Kidney (tissue), 22 donors: ENCODE measurements at places on chromosomes 5 and 9.
A peak's percentile ranks its signal among the peaks of the same experiment; 100 is the strongest.

DNA sequence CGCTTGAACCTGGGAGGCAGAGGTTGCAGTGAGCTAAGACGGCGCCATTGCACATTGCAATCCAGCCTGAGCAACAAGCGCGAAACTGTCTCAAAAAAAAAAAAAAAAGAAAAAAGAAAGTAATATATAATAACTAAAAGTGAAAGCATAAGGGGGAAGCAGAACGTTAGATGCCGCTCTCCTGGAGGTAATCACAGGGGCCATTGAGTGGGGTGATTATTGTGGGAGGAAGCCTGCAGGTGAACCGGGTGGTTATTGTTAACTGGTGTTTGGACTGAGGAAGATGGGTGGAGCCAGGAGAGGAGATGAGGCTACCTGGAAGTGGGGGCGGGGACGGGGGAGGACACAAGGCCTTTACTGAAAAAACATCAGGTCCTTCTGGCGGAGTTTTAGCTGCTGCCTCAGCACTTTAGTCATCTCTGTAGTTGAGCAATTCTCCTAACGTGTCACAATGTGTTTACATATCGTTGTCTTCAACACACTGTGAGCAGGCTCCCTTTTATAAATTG, 5.3 kb upstream of the TJP2 start:
- no peak for DNase-seq

DNA sequence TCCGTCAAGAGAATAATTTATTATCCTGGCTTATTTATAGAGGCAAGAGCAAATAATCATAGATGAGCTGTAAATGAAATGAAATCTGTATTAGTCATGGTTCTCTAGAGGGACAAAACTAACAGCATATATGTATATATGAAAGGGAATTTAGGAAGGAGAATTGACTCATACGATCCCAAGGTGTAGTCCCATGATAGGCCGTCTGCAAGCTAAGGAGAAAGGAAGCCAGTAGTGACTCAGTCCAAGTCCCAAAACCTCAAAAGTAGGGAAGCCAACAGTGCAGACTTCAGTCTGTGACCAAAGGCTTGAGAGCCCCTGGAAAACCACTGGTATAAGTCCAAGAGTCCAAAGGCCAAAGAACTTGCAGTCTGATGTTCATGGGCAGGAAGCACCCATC, 515.9 kb upstream of the CYLC2 start:
- no peak for DNase-seq

DNA sequence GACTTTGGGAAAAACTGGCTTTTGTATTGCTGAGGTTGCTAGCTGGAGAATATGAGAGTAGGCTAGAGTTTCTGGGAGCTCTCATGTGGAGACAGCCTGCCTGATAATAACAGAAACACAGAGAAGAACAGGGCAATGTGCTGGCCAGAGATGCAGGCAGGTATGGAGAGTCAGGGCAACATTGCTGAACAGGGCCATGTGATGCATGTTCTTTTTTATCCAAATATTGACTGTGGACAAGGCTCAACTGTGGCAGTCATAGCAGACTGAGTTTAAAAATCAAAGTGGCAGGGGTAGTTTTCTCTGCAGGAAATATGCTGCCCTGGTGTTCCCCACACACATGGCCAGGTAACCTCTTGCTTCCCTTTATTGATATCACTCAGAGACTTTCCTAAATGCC, 381.1 kb downstream of the RASEF start:
- no peak for DNase-seq

GRCh38 chr5:67581203-67581602, 384.6 kb upstream of the CD180 start:
- DNase-seq: no peak

DNA sequence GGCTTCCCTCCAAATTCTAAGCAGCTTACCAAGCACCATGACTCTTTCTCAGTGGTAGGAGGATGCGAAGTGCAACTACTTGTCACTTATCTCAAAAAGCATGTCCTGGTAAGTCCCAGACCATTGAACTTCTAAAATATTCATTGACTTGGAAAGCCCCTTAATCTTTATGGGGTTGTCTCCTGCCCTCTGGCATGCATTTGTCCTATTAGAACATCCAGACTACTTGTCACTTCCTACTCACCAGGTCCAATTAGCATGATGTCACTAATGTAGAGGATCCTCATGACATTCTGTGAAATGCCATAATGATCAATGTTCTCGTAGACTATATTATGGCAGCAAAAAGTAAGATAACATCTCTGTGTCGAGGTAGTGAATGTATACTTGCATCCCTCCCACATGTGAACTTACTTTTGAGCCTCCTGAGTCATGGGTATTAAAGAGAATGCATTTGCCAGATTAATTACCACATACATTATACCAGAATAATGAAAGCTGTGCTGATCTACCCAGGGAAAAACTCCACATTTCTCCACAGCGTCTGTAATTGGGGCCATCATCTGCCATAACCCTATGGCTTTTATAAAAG, 63.5 kb upstream of the RAD23B start:
- DNase-seq: no peak

GRCh38 chr9:107386396-107386795, 103.2 kb downstream of the KLF4 start:
- DNase-seq: no peak

DNA sequence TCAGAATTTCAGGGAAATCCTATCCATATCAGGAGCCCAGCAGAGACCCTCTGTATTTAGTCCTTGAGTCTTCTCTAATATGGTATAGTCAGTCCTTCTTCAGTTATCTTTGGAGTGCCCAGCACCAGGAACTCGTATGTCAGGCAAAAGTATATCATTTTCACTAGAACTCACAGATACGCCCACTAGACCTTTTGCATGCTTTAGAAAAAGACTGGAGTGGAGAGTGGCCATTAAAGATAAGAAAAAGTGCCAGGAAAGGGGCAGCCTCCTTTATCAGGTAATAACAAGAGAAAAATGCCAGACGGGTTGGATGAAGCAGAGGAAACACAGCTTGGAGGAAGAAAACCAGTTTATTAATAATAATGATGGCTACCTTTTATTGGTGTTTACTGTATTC, 63.5 kb downstream of the GPR21 start:
- DNase-seq: no peak

GRCh38 chr5:124951661-124952060, 205.2 kb upstream of the ZNF608 start:
- DNase-seq: no peak

DNA sequence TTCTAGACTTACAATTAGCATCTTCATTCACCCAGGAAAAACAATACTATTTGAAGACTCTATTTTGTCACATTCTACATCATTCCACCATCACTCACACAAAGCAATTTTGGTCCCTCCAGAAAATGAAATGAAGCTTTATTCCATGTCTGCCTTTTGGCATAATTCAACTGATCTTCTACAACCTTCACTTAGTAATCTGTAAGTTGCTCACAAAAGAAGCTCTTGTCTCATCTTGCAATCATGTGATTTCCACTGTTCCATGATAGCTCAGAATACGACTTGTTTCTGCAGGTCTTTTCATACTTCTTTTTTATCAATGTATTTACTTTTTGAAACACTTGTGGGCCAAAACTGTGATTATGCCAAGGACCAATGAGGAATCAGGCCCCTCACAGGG, 261.9 kb upstream of the NR4A3 start:
- DNase-seq: no peak

DNA sequence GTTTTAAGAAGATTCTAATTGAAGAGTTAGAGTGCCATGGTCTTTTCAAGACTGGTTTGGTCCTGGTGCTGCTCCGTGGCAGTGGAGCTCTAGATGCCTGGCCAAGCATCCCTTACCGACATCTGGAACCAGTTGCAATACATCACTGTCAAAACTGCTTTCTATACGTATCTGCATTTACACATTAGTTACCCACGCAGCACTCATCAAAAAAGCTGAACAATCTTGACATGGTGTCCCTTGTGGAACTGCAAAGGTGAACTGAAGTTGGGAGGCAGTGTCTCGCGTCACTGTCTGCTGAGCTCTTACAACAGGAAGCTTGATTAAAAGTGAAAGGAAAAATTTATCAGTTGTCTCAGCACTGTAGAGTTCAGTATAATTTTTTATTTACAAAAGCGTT, 82.6 kb downstream of the PBX3 start:
- peak; percentile 34 for DNase-seq

DNA sequence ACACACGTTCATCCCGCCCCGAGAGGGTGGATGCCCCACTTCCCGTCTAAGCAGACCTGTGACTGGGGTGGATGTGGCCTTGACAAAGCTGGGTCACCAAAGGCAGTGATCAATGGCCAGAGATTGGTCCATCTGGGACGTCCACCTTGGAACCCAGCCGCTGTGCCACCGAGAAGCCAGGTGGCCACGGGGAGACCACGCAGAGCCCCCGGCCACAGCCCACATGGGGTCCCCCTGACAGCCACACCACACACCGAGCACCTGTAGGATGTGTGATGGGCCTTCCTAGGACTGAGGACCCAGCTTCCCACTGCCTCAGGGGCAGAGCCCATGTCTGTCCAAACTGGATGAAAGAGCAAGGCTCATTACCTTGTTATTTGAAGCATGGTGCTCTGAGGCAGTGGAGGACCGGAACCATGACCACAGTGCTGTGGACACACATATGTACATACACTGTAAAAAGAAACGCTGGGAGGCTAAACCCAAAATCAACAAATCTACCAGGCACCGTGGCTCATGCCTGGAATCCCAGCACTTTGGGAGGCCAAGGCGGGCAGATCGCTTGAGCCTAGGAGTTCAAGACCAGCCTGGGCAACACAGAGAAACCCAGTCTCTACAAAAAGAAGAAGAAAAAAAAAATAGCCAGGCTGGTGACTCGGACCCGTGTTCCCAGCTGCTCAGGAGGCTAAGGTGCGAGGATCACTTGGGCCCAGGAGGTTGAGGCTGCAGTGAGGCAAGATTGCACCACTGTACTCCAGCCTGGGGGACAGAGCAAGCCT, 50.1 kb downstream of the MRPL36 start:
- no peak for DNase-seq

- peak; percentile 26 for DNase-seq
Observed at GRCh38 chr5:141094481-141095262, at the start of gene PCDHB2. PCDHB2 (plus strand) TSS chr5:141094615; CDS start chr5:141094791, 176 bp downstream.

DNA sequence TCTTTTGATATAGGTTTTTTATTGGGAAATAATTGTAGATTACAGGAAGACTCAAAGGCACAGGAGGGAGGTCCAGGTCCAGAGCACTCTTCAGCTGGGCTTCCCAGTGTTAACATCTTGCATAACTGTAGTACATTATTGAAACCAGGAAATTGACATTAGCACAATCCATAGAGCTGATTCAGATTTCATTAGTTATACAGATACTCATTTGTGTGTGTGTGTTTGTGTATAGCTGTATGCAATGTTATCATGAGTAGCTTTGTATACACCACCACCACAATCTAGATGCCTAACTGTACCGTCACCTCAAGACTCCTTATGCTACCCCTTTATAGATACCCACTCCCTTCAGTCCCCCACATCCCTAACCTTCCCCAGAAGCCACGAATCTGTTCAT, 47.9 kb downstream of the SLC36A1 start:
- DNase-seq: no peak

- no peak for DNase-seq
Observed at GRCh38 chr5:72661405-72661804, 154.2 kb upstream of the ZNF366 start.

- no peak for DNase-seq
Observed at GRCh38 chr5:29016067-29016466, 1977.7 kb upstream of the CDH9 start.

DNA sequence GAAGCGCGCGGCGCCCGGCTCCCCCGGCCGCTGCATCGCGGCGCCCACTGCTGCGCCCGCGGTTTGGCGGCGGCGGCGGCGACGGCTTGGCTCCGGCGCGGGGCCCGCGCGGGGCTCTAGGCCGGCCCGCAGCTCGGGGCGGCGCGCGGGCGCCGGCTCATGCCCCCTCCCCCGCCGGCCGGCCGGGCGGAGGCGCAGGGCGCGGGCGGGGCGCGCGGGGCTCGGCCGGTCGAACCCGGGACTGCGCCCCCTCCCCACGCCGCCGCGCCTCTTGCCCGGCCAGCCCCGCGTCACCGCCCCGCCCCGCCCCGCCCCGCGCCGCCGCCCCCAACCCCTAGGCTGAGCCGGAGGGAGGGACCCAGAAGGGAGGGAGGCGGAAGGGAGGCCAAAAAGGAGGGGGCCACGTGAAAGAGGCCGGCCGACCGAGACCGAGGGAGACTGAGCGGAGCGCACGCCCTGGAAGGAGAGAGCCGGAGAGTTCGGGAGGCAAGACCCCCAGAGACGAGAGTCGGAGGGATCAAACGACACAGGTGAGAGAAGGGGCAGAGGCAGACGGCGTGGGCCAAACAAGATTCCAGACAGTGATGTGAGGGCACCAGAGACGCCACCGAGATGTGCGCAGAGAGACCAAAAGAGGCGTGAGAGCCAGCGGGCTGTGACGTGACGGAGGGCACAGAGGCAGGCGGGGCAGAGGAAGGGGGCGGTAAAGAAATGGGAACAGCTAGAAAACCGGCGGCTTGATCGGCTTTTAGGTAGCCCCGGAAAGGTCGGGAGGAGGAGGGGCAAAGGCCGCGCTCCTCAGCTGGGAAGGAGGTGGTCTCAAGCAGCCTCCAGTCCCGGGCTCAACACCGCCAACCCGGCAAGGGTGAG, at the start of gene BARX1:
Gene BARX1, minus strand, starts transcription at position 245 of the 870 bp plus-strand sequence. Its CDS starts 209 bp downstream, at position 36.
- peak; percentile 47 for DNase-seq

GRCh38 chr5:78984439-78985115, 533 bp downstream of the ARSB start:
- DNase-seq: peak; percentile 96

GRCh38 chr5:44935262-44935661, 126.5 kb downstream of the MRPS30 start:
- no peak for DNase-seq

DNA sequence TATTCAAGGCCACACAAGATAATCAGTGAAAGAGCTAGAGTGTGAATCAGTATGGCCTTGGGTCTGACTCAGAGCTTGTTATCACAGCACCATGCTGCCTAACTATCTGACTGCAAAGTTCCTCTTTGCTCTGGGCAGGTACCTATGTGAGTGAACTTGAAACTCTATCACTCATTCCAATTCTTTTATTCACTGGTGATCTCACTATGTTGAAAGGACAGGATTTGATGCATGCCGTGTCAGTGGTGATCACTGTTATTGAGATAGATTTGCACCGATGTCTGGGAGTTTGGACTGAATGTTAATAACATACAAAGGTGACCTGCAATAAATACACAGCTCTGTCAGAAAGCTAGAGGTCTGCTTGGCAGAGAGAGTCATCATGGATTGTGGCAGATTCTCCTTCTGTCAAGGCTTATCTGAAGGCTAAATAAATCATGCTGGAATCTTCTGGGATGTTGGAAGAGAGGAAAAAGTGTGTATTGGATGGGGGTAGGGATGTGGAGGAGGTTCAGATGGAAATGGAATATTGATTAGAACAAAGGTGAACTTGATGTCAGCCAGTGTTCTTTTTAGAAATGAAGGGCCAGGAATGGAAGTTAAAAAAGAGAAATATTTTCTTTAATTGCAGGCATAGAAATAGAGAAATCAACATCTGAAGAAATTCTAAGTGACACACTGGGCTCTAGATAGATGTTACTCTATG, 91.8 kb upstream of the TNC start:
- no peak for DNase-seq

- no peak for DNase-seq
Observed at GRCh38 chr9:121889990-121890563, 203.0 kb downstream of the TTLL11 start.

GRCh38 chr5:77400645-77401044, 91.5 kb downstream of the WDR41 start:
- DNase-seq: no peak

GRCh38 chr9:36141288-36141687, 4.8 kb downstream of the GLIPR2 start:
- DNase-seq: no peak
